Cardiac septum (tissue), 1 donor: ENCODE measurements at places on chromosomes 12 and 14. TPM values are rescaled to one million over a fixed set of nuclear protein-coding genes. Genes with fewer than 3 reads are reported as not detected.

DNA sequence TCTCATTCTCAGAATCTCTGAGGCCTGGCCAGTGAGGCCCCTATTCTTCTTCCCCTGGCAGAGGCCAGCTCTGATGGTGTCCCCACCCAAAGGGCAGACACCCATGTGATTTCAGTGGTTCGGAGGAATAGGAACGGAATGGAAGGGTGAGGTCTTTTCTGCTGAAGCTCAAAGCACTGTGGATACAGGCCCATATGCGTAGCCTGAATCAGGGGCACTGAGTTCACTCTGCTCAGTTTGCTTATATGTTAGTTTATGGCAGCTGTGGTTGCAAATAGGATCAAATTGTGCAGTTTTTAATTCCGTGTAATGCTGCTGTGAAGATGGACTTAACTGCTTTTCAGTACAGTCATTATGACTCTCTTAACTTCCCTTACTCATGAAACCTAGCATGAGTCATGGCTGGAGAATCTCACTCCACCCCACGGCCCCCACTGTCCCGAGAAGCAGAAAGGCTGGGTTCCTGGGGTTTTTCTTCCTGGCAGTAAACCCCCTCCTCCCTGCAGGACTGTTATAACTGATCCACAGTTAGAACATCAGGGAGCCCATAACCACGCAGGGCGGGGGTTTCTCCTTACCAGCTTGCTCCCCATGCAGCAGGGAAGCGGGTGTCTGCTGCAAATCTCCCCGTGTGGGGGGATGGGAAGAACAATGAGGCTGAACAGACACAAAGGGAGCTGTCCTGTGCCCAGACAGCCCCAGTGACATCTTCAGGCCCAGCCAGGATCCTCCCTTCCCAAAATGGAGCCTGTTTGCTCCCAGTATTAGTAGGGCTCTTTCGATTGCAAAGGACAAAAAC is 122.7 kb downstream of the SLC38A6 start:
- DNase-seq, result no peak

DNA sequence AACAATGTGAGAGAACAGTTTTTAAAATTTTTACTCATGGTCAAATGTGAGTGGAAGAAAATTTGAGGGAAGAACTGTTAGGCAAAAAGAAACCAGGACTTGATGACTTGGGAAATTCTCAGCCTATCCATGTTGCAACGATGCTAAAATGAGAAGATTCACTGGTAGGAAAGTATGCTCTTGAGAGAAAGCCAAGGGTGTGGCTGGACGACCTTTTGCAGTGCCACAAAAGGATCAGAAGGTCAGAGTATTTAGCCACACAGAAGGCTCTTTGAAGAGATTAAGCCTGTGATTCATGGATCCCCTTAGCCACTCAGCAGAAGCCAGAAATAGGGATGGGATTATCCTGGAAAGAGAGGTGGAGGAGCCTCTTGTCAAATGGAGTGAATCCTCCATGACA is 336.8 kb downstream of the LRIG3 start:
- DNase-seq, result no peak

- DNase-seq, result no peak
Measured at GRCh38 chr14:53848854-53849253, 107.8 kb downstream of the BMP4 start.

GRCh38 chr12:29012673-29013072 is 136.4 kb upstream of the FAR2 start:
- no peak for DNase-seq

DNA sequence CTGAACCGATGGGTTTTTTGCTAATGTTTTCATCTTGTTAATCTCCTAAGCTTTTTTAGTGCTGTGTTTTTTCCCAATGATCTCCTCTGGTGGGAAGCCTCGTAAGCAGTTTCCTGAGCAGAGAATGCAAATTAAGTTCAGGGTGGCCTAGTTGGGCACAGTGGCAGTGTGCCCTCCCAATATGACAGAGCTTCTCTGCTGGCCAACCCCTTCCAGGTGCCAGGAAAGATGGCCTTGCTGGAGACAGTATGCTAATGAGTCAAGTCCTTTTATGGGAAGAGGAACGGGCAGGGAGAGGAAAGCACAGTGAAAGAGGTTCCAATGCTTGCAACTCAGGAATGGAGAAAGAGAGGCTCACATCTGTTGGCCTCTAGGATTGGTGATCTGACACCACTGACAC is 115.8 kb downstream of the GCH1 start:
- DNase-seq, result peak; percentile 71

DNA sequence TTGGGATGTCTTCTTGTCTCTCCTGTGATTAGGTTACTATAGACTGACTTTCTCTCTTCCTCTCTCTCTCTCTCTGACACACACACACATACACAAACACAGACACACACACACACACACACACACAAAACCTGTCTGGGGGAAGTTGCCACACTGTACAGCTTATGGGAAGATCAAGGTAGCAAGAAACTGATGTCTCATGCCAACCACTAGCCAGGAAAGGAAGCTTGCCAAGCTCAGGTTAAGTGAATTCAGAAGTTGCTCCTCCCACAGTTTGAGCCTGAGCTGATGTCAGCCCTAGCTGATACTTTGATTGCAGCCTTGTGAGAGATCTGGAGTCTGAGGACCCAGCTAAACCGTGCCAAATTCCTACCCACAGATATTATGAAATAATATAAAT is 67.1 kb downstream of the PPFIA2 start:
- DNase-seq, result no peak

Gene TMEM106C
- 37.5 TPM for total RNA-seq

DNA sequence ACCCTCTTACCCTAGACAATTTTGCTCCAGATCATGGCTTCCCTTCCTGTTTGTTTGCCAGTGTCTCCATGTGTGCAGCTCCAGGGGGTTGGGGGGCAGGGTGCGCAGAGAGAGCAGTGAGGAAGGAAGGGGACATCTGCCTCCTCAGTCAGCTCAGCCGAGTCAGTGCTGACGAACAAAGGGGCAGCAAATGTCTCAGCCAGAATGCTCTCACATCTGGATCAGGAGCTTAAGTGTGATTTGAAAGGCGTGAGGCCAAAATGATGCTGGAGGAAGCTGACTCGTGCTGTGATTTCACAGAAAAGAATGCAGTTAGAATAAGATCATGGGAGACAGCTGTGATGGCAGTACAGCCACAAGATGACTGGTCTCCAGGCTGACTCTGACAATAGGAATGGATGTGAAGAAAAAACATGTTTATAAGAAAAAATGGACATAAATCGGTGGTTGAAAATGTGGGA is 27.1 kb upstream of the CDK17 start:
- DNase-seq, result no peak

Gene ARL6IP4
- total RNA-seq, result 139 TPM

Gene CYP46A1
- 5.5 TPM for total RNA-seq

Gene CCDC38
- not detected for total RNA-seq

Gene RAB21
- 191 TPM for total RNA-seq

DNA sequence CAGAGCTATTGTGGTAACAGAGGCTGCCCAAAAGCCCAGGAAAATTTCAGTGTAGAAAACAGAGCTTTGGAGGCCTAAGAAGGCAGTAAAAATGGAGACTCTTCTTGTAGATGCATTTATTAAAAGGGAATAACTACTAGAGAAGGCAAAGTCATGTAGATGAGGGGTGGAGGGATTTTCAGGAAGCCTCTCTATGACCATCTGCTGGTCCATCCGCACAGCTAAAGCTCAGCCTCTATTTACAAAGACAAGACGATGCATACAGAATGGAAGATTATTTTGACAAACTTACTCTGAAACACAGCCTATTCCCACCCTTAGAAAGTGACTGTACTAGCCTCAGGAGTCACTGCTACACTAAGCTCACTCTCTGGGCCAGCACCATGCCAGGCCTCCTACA is 71.4 kb downstream of the GLRX5 start:
- DNase-seq, result no peak

DNA sequence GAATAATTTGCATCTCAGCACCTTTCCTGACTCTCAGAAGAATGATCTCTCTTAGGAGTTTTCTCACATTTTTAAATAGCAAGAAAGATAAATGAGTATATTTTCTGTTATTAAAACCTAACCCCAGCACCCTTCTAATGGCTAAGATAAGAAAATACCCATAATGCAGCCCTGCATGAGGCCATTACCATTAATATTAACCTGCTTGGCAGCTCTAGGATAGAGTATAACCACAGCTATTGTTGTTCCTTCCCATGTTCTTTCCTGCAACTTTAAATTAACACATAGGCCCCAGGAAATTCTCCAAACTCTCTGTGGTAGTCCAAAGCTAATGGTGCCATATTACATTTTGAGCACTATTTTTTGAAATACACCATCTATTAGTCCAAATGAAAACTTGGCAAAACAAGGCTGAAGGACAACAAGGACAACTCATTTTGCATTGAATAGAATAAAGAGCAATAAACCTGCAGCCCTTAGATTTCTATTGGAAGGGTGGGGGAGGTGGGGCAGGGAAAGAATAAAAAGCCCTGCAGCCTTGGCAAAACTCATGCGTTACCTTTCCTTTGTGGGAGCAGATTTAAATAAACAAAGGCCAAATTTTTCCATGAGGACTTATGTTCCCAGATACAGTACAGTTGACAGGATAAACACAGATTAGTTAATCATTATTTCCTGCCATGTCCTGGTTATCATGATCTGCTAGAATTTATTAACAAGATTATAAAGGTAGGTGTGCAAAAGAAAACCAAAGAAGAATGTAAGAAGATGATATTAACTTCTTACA is 46.9 kb downstream of the BTG1 start:
- DNase-seq, result no peak

DNA sequence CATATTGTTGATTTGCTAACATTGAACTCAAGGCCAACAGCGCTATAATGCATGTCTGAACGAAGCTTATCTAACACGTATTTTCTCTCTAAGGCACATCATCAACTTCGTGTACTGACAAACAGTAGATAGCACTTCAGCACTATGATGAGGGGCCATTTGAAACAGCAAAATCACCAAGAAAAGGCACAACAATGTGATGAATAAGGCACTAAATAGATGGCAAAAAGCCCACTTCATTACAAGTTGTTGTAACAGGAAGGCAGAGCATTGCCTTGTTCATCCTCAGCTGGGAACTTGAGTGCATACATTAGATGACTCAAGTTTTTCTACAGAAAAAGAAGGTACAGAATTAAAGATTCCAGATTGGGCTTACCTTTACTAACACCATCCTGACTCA is 75.2 kb downstream of the LIN7A start:
- no peak for DNase-seq

- no peak for DNase-seq
Measured at GRCh38 chr12:126588586-126589249, 1523.5 kb downstream of the AACS start.

DNA sequence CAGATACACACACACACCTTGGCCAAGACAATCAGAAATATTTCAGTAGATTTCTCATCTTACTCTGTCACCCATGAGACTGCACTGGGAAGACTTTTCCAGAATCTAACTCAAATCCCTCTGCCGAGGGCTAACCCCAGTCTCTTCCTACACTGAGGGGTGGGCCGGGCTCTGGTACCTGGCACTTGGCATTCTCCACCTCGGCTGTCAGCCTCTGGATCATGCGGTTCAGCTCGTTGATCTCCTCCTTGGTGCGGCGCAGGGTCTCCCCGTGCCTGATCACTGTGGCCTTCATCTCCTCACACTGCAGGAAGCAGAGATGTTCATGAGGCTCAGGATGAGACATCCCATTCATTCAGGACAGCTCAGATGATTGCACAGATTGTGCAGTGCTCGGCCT is 4.9 kb downstream of the KRT83 start:
- no peak for DNase-seq

- no peak for DNase-seq
Measured at GRCh38 chr12:83245156-83245555, 558.5 kb downstream of the TMTC2 start.

DNA sequence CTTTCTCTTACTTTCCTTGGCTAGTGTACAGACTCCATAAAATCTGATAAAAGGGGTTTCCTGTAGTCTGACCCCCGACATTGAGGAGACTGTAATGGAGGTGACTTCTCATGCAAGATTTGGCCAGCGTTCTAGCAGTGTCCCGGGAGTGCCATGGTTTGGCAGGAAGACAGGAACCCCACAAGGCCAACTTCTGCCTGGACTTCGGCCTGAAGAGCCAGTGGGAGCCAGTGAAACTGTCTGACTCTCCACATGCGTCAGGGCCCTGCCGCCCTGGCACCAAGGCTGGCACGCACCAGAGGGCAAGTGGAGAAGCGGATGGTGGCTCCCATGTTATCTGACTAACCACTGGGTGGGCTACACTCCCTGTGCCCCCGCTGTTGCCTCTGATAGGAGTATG is 70.5 kb downstream of the TMEM260 start:
- DNase-seq, result no peak

DNA sequence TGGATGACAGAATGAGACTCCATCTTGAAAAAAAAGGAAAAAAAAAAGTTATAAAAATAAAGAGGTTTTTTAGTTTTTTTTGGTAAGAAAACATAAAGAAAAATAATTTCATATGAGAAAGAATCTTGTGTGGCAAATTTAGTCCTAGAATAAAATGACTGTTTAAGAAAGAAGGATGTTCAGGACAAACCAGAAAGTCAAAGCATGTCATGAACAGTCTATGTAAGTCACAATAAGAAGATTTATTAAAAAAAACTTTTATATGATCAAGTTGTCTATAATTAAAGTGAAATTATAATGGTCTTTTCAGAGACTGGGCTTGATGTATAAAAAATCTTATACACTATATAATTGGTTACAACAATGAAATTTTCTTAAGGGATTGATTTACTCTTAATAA is 68.1 kb upstream of the HECTD1 start:
- no peak for DNase-seq

DNA sequence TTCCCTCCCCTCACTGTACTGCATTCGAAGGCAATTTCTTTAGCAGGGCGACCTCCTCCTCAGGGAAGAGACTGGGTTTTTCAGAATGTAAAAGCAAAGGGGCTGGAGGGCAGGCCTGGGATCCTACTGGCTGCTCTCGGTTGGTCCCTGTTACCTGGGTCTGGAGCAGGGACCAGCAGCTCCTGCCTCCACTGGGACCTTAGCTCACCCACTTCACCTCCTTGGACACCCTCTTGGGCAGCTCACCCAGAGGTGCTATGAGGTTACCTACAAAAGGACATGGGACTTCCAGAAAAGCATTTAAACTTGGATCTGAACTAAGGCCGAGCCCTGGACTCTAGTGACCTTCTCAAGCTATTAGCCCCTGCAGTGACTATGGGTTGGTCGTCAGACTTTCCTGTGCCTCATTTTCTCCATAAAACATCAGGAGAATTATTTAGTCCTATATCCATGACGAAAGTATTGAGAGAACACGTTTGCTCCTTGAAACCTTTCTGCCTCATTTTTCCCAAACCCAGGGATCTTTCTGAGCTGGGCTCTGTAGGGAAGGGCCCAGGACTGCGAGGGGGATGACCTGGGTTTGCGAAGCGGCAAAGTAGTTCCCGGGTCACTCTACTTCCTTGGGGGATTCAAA is 65.0 kb downstream of the FBXL14 start:
- DNase-seq, result peak; percentile 57

Gene INSM2
- total RNA-seq, result not detected

- DNase-seq, result no peak
Measured at GRCh38 chr14:44863271-44863670, 98.5 kb downstream of the KLHL28 start.

GRCh38 chr12:124654666-124655047 is 87.2 kb upstream of the NCOR2 start:
- DNase-seq, result no peak
